ENCODE measurements at places on chromosomes 4 and X.

DNA sequence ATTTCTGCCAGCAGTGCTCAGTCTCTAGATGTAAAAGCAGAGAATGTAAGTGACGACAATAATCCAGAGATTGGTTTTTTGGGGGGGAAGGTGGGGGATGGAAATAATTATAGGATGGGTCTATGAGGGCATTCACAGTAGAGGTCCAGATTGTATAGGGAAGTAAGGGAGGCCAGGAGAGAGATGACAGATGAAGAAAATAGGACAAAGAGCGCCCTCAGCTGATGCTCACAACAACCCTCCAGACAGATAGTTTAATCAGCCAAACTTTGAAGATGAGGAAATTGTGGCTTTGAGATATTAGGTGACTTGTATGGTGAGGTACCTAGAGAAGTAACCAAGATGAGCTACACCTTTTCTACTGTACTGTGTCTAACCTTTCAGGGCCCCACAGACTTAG, 137.9 kb downstream of the MAGEB17 start:
- DNase-seq, result no peak

GRCh38 chrX:98646351-98646750, 1762.6 kb downstream of the RPA4 start:
- no peak for DNase-seq

- DNase-seq, result no peak
These were observed 1000.4 kb downstream of the STPG2 start for GRCh38 chr4:97142893-97143292.

- no peak for DNase-seq
These were observed 118.1 kb downstream of the HNRNPD start for GRCh38 chr4:82255657-82256056.

- no peak for DNase-seq
These were observed 14.2 kb upstream of the HERC5 start for GRCh38 chr4:88442689-88443191.

GRCh38 chr4:81060587-81061343, 30.3 kb downstream of the BMP3 start:
- no peak for DNase-seq

Measured in activated T-helper 2 cell treated with anti-CD3 and anti-CD28 coated beads, Interferon-gamma antibody, Interleukin-2, Interleukin-4, amounts not matched to agents 10 μg/mL and 5 μg/mL and 100 μg/mL, durations not matched to agents 14 hours and 24 hours and 36 hours (primary cell).